ENCODE measurements at places on chromosomes 7 and 10.

DNA sequence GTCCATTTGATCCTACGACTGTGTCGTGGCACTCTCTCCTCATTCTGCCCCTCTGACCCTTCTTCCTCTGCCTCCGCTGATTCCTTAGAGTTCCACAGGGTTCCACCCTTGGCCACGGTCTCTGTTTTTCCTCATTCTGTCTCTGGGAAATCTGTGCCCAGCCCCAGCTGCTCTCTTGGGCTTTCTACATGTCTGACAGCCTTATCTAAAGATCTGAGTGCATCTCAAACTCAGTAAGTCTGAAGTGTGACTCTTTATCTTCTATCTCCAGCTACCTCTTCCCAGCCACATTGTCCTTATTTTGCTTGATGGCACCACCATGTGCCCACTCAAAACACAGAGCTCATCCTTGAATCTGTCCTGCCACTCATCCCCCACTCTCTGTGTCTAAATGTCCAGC is 62.1 kb upstream of the AQP1 start:
- DNase-seq, result no peak

DNA sequence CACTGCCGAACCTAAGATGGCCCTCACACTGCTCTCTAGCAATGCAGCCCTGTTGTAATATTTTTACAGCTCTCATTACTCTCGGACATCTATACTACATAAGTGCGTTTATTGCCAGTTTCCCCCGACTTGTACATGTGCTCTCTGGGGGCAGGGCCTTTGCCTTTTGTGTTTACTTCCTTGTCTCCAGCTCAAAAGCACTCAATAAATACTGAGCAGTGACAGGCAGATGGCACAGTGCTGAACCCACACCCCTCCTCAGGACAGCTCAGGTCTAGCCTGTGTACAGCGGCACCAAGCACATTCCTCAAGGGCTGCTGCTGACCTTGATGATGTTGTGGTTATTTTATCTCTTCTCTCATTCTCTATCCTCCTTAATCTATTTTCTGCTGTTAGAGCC is 68.0 kb upstream of the ELMO1 start:
- DNase-seq, result no peak

- DNase-seq, result no peak
These were observed 31.5 kb upstream of the ADCYAP1R1 start for GRCh38 chr7:31020652-31021051.

GRCh38 chr10:124221356-124222317 is 128.2 kb upstream of the CHST15 start:
- DNase-seq, result no peak

DNA sequence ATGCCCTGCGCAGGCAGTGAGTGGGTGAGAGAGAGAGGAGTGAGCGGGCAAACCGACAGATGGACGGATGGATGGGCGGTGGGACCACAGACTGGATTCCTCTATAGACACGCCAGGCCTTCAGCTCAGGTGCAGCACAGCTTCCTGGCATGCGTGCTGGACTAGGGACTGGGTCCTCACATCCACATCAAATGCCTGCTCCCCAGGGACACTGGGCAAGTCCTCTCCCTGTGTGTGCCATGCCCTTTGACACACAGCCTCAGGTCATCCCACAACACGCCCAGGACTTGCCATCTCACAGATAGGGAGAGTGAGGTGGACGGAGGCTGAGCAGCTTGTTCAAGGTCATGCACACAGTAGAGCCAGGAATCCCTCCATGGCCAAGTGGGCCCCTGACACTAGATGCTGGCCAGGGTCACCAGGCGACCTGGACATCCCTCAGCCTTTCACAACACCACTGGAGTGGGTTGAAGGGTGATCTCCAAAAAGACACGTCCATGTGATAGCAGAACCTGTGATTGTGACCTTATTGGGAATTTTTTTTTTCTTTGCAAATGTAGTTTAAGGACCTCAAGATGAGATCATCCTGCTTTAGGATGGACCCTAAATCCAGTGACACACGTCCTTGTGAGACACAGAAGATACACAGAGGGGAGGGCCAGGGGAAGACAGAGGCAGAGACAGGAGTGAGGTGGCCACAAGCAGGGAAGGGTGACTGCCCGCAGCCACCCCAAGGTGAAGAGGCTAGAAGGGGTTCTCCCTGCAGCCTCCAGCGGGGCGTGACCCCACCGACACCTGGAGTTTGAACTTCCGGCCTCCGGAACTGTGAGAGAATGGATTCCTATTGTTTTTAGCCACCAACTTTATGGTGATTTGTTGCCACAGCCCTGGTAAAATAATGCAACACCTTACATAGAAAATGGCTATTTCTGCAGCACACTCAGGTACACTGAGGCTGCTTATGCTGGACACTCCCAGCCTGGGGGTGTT is 155.0 kb upstream of the CHST15 start:
- no peak for DNase-seq

DNA sequence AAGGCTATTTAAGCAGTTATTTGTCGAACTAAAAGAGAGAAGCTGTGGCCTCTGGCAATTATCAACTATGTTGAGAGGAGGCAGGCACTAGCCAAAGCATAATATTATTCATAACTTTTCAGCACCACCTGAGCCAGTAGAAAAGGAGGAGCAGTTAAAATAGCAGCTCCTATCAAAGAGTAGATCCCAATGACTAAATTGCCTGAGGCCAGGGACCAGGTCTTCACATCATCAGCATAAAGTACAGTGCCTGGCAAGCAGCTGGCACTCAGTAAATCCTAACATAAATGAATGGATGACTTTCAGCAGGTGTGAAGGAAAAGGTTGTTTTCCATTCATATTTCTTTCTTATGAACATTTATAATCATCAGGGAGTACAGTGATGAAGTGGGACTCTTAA is 309.0 kb upstream of the IMMP2L start:
- DNase-seq, result no peak

DNA sequence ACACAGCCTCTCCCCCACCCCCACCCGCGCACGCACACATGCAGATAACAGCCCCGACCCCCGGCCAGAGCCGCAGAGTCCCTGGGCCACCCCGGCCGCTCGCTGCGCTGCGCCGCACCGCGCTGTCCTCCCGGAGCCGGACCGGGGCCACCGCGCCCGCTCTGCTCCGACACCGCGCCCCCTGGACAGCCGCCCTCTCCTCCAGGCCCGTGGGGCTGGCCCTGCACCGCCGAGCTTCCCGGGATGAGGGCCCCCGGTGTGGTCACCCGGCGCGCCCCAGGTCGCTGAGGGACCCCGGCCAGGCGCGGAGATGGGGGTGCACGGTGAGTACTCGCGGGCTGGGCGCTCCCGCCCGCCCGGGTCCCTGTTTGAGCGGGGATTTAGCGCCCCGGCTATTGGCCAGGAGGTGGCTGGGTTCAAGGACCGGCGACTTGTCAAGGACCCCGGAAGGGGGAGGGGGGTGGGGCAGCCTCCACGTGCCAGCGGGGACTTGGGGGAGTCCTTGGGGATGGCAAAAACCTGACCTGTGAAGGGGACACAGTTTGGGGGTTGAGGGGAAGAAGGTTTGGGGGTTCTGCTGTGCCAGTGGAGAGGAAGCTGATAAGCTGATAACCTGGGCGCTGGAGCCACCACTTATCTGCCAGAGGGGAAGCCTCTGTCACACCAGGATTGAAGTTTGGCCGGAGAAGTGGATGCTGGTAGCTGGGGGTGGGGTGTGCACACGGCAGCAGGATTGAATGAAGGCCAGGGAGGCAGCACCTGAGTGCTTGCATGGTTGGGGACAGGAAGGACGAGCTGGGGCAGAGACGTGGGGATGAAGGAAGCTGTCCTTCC is 620 bp downstream of the EPO start:
- DNase-seq, result no peak

- no peak for DNase-seq
These were observed 441.9 kb downstream of the PARD3 start for GRCh38 chr10:34373211-34373610.

GRCh38 chr10:35594115-35595079 is 10.7 kb upstream of the GJD4 start:
- no peak for DNase-seq

DNA sequence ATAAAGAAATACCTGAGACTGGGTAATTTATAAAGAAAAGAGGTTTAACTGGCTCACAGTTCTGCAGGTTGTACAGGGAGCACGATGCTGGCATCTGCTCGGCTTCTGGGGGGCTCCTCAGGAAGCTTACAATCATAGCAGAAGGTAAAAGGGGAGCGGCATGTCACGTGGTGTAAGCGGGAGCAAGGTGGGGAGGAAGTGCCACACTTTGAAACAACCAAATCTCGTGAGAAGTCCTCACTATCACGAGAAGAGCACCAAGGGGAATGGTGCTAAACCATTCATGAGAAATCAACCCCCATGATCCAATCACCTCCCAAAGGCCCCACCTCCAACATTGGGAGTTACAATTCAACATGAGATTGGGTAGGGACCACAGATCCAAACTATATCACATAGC is 67.7 kb downstream of the AKR1B1 start:
- no peak for DNase-seq

GRCh38 chr7:101465131-101465530 is 102.5 kb downstream of the COL26A1 start:
- no peak for DNase-seq

DNA sequence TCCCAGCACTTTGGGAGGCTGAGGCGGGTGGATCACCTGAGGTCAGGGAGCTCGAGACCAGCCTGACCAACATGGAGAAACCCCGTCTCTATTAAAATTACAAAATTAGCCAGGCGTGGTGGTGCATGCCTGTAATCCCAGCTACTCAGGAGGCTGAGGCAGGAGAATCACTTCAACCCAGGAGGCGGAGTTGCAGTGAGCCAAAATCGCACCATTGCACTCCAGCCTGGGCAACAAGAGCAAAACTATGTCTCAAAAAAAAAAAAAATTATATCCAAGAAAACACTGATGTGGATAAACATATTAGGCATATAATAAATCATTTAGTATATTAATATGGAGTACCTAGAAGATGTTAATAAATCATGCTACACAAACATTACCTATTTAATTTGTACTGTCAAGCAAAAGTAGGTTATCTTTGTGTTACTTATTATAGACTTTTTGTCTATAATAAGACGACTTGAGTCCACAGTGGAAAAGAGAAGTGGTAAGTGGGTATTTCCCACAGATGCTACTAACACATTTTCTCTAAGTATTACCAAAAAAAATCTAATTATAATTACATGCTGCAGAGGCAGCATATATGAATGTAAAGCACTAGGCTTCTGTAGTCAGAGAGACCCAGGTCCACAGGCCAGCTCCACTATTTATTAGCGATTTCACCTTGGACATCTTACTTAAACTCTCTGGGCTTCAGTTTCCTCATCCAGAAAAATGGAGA is 34.5 kb downstream of the DNMBP start:
- no peak for DNase-seq

- peak; percentile 49 for DNase-seq
These were observed 295.4 kb downstream of the PRPF18 start for GRCh38 chr10:13882119-13882711.

All from CD4-positive, alpha-beta T cell treated with Interferon gamma for 1 hour (primary cell).